ENCODE measurements at places on chromosomes 6 and 20.

DNA sequence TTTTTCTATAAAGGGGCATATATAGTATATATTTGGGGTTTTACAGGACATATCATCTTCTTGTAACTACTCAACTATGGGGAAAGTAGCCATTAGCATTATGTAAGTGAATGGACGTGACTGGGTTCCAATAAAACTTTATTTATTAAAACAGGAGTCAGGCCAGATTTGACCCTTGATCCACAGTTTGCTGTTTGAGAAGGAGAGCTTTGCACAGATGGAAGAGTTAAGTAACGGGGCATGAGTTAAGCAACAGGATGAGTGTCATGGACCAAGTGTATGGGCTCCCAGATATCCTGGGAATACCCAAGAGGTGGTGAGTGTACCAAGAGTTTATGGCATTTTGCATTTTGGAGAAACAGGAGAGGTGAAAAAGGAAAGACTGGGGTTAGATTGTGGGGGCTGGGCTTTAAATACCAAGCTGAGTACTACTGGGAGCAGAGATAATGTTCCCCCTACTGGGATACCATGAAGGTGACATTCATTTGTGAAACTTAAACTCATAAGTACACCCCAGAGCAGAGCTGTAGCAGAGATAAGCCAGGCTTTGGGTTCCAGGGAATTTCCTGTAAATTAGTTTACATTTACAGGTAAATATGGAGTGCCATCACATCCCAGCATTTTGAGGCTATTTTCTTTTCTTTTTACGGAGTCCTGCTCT is 18.5 kb upstream of the SCUBE3 start:
- no peak for DNase-seq

GRCh38 chr20:5205348-5206210 is 78.8 kb downstream of the CDS2 start:
- DNase-seq = peak; percentile 77

DNA sequence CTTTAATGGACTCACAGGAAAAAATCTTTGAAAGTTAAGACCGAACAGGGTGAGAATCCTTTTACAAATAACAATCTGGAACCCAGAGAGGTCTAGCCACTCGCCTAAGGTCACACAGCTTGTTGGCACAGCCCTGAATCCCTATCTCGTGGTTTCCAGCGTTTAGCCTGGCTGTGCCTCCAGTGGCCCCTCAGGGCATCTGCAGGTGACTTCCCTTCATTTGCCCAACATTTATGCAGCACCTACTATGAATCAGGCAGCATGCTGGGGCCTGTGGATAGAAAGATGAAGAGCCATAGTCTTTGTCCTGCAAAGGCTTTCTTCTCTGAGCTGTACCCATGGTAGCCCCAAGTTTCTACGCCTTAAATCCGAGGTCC is 2.6 kb upstream of the NR2E1 start:
- no peak for DNase-seq

DNA sequence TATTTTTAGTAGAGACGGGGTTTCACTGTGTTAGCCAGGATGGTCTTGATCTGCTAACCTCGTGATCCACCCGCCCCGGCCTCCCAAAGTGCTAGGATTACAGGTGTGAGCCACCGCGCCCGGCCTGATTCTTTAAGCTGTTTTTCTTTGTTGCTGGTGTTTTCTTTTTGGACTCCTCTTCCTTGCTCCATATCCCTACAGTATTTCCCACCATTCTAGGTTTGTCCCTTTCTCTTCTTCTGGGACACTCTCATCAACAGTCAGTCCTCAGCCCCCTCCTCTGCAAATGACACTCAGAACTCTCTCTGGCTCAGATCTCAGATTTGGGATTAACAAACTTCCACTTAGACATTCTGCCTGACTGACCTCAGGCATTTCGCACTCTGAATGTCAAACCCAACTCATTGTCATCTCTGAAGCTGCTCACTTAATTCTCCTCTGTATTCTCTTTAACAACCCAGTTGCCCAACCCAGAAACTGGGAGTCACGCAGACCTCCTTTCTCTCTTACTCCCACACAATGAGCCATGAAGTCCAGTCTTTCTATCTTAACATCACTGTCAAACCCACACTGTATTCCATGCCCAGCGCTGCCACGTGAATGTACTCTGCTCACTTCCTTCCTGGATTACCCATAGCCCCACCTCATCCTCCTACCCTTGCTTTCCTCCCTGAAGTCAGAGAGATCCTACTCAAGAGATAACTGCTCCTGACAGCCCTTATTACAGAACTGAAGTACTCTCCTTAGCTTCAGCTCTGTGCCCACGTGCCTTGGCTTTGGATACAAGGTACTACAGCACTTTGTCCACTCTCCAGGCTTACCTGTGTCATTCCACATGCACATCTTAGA is 2.6 kb downstream of the MPIG6B start:
- no peak for DNase-seq

GRCh38 chr6:118892355-118892991 is 1.5 kb upstream of the ASF1A start:
- no peak for DNase-seq

GRCh38 chr6:26065952-26066380 is 21.3 kb upstream of the HFE start:
- peak; percentile 67 for DNase-seq

- no peak for DNase-seq
Measured at GRCh38 chr6:166423051-166423745, 40.5 kb upstream of the MPC1 start.

DNA sequence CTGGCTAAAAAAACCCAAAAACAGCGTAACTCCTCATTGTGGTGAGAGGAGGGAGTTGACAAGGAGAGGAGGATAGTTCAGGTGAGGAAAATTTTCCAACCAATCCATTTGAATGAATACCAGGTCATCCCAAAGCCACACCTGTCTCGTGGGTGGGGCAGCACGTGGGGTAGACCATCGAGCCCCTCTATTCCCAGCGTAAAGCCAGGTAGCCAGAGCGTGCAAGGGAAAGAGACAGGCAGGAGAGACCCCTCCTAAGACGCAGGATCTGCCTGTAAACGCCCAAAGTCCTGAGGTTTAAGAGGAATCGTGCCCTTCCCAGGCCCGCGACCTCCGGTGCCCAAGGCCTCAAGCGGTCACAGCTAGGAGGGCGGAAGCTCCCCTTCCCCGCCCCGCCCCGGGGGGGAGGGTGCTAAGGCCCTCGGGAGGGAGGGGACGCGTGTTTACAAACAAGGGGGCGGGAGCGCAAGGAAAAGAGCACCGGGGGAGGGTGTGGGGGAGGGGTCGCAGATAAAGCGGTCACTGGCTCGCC is 712 bp downstream of the RXRB start:
- peak; percentile 75 for DNase-seq

DNA sequence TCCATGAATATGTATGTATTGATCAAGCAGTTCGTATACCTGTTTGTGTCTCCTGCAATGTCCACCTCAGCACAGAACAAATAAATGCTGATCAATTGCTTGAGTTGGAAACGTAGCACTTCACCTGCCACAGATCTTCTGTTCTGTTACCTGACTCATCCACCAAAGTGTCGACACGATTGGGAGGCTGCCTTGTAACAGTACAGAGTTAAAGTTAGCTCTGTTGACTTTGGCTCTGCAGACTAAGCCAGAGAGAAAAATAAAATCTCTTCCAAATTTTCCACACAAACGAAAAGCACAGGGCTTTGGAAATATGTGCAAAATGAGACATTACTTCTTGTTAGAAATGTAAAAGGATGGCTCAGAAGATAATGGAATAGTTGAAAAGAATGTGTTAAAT is 245.4 kb downstream of the NRN1 start:
- no peak for DNase-seq

GRCh38 chr20:10668677-10669368 is 5.0 kb downstream of the JAG1 start:
- DNase-seq = no peak

GRCh38 chr6:11297376-11297729 is 64.9 kb upstream of the NEDD9 start:
- no peak for DNase-seq

DNA sequence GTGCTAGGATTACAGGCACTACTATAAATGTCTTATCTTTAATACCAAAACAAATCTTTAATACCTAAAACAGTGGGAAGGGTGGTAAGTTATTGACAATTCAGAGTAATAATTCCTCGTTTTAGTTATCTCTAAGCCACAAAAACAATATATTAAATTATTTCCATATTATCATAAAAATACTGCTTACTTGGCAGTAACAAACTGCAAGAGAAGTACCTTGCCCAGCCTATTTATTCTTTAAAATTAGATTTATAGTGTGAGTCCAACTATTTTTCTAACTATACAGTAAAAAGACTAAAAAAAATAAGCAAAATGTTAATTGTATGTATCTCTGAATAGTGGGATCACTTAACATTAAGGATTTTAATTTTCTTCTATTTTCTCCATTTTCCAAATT is 123.2 kb downstream of the HACE1 start:
- DNase-seq = no peak

GRCh38 chr6:148524976-148525375 is 182.3 kb downstream of the SASH1 start:
- DNase-seq = no peak

GRCh38 chr20:11467436-11467835 is 450.3 kb upstream of the BTBD3 start:
- DNase-seq = no peak

DNA sequence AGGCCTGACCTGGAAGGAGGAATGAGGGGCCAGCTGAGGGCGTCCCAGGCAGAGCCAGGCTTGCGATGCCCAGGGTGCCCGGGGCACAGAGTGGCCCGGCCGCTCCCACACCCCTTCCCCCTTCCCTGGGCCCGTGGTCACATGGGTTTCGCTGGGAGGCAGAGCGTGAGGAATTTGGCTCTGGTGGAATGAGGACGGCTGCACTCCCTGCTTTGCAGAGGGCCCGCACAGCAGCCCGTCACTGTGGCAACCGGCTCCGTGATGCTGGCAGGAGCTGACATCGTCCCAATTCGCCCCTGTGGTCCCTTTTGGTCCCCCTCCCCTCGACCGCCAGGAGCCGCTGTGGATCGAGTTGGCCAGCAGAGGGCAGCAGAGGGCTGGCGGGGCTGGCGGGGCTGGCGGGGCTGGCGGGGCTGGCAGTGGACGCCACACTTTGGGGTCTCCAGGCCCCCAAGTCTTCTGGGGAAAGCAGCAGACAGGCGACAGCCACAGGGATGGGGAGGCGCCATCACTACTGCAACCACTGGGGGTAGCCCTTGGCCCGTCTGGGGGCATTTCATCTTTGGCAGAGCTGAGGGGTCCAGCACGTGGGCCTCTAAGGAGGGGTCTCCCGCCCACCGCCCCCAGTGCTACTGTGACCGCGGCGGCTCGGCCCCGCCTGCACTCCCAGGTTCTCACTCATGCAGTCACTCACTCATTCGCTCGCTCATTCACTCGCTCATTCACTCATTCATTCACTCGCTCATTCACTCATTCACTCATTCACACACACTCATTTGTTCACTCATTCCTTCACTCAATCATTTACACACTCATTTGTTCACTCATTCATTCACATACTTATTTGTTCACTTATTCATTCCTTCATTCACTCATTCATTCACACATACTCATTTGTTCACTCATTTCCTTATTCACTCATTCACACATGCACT is 49.7 kb upstream of the BHLHE23 start:
- DNase-seq = peak; percentile 69

- DNase-seq = no peak
Measured at GRCh38 chr6:41346441-41346840, 11.0 kb downstream of the NCR2 start.

- no peak for DNase-seq
Measured at GRCh38 chr6:21937466-21937865, 343.9 kb downstream of the SOX4 start.

Measured in NCI-H2171 treated with DMSO at 0.1 percent for 48 hours (cell line).